ENCODE measurements at places on chromosomes 5 and 9.

DNA sequence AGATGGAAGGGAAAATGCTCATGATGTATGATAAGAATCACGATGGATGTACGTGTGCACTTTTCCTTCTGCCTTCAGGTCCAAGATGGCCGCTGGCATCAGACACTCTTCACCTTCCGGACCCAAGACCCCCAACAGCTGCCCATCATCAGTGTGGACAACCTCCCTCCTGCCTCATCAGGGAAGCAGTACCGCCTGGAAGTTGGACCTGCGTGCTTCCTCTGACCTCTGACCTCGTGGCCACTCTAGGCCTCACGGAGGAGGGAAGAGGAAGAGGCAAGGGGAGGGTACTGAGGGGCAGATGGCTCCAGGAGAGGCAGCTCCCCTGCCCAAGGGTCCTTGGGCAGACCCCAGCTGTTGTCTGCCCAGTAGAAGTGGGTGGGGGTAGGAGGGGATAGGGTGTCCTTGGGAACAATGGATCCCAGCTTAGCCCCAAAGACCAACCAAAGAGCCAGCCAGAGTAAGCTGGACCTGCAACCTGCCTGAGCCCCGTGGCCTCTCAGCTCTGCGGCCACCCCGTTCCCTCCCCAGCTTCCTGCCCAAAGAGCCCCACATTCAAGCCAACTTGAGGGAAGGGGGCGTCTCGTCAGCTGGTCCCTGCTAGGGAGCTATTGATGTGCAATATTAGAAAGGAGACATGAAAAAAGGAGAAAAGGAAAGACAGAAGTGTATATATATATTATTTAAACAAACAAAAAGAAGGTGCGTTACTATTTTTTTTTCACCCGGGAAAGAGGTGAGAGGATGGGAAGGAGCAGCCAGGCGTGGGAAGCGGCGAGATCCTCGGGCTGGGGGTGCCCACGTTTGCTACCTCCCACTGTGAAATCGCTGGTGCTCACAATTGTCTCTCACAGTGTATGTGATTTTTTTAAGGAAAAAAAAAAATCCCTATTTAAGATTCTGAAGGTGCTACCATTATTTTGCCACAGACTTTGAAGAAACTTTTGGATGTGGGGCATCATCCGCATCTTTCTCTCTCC is 12.1 kb upstream of the ORM1 start:
- no peak for DNase-seq

DNA sequence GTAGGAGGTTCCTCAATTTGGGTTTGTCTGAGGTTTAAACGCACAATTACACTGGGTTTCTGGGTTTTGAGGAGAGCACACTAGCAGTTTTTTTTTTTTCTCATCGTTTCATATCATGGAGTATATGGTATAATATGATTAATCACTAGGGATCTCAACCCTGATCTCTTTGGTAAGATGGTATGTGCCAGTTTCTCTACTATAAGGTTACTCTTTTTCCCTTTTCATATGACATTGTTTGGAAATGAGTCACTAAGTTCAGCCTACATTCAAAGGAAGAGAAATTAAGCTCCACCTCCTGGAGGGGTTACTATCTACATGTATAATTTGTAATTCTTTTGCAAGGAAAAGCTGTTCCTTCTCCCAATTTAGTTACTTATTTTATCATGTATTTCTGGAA is 35.2 kb downstream of the MTRR start:
- no peak for DNase-seq

- no peak for DNase-seq
Observed at GRCh38 chr5:146779211-146779869, 99.2 kb downstream of the PPP2R2B start.

- no peak for DNase-seq
Observed at GRCh38 chr5:150107909-150108447, 21.6 kb upstream of the CSF1R start.

DNA sequence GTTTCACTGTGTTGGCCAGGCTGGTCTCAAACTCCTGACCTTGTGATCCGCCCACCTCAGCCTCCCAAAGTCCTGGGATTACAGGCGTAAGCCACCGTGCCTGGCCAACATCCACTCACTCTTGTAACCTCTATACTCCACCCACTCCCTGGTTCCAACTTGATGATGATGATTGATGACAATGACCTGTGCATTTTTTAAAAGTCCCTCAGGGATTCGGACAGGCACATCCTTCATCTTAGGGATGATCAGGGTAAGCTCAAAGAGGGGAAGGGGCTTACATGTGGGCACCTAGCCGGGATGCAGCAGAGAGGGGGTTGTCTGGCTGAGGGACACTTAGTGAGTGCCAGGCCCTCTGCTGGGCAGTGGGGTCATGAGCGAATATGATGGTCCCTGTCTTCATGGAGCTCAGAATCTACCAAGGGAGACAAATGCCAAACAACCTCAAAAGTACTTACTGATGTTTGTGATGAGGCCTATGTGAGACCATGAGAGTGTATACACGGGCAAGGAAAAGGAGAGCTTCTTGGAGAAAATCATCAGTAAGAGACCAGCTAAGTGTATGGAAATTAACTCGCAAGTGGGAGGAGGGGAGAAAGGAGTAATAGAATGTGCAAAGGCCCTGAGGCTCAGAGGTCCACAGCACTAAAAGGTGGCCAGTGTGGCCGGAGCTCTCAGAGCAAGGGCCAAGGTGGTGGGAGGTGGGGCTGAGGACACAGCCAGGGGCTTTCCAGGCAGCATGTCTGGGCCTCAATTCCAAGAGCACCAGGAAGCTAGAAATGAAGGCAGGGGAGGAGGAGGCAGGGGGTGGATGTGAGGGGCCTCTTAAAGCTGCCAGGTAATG is 27.4 kb downstream of the LHX2 start:
- DNase-seq, result no peak

DNA sequence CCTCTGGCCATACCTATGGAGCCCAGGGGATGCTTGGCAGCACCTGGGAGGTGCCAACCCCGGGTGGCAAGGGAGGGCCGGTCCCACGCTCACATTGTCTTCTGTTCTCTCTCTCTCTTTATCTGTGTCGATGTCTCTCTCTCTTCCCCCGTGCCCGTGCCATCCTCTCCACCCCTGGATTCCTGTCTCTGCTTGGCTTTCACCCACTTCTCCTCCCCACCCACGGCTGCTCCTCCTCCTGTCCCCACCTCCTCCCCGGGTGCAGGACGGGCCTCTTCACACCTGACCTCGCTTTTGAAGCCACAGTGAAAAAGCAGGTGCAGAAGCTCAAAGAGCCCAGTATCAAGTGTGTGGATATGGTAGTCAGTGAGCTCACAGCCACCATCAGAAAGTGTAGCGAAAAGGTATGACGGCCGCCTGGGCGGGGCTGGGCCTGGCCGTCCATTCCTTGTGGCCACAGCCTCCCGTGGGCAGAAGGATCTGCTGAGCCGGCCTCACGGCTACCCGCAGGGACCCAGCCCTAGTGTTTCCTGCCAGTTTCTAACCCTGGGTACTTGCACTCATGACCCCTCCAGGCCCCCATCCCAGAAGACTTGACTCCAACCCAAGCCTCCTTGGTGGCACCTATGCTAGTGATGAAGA is 22.7 kb downstream of the DNM1 start:
- no peak for DNase-seq

- no peak for DNase-seq
Observed at GRCh38 chr5:115932991-115933390, 29.3 kb upstream of the LVRN start.

DNA sequence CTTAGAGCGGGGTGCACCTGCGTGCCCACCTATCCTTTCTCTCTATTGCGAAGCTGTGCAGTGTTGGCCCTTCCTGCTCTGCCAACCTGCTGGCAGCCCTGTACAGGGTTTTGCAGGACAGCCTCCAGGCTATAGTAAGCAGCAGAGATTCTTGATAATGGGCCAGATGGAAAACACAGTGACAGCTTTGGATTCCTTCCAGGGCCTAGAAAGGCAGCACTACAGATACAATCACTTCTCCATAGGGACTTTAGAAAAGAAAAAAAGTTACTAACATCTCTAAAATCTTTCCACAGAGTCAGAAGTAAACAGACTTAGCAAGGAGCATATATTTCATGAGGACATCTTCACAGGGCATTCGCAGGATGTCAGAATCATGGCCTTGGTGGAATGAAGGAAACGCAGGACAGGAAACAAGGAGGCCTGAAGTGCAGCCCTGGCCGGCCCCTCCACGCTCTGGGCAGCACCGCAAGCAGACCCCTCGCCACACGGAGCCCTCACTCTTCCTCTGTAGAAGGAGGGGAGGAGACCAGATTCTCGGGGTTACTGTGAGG is 172.1 kb upstream of the GAS1 start:
- DNase-seq, result no peak

DNA sequence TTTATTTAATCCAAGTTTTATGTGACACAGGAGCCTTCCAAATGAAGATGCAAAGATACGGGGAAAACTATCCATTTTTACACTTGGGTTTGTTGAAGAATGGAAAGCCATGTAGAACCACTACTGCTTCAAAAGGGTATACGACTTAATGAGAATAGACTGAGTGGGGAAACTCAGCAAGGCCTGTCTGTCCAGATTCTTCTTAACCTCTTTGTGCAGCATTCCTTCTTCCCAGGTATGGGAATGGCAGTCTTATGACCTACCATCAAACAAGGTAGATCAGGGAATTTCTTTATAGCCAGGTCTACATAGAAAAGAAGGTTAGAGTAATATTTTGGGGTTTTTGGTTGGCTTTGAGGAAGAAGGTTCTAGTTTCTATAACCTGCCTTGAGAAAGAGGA is 23.4 kb downstream of the APTX start:
- DNase-seq, result no peak

GRCh38 chr5:103216137-103216536 is 42.4 kb upstream of the MACIR start:
- no peak for DNase-seq

GRCh38 chr9:34709196-34709978 is 549 bp downstream of the CCL21 start:
- DNase-seq, result no peak

GRCh38 chr5:178490935-178491652 is 99.1 kb downstream of the COL23A1 start:
- no peak for DNase-seq

- no peak for DNase-seq
Observed at GRCh38 chr5:11043881-11044280, 282.8 kb upstream of the DAP start.

Measured in neural progenitor cell (in vitro differentiated cells).